ENCODE measurements at places on chromosomes 5 and 9.

- DNase-seq: no peak
These were observed 28.4 kb downstream of the TMEM167A start for GRCh38 chr5:83048811-83049210.

DNA sequence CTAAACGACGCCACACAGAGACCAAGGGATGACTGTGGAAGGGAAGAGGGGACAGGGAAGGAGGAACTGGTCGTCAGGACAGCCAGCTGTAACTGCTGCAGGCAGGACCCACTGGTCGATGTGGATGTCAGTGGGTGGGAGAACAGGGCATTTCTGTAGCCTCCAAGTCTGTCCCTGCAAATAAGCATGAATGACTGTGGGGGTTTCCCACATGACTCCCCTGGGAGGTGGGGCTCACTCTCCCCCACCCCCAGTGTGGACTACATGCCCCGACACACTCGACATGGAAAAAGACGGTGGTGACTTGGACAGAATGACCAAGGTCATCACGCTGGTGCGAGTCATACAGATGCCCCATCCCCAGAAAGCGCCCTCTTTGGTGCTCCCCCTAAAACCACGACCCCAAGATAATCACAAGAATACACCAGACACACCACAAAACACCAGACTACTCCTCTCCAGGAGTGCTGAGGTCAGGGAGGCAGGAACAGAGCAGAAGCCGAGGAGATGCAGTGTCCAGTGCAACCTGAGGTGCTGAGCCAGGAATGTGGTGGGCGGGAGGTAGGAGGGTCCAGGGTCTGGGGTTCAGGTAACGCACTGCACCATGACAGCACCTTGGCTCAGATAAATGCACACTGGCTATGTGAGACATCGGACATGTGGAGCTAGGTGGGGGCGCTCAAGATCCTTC, 64.9 kb downstream of the SECISBP2 start:
- DNase-seq: no peak

- no peak for DNase-seq
These were observed 1883.7 kb upstream of the C9orf72 start for GRCh38 chr9:29456940-29457339.

- DNase-seq: no peak
These were observed 189.3 kb downstream of the PAPPA start for GRCh38 chr9:116342941-116343340.

DNA sequence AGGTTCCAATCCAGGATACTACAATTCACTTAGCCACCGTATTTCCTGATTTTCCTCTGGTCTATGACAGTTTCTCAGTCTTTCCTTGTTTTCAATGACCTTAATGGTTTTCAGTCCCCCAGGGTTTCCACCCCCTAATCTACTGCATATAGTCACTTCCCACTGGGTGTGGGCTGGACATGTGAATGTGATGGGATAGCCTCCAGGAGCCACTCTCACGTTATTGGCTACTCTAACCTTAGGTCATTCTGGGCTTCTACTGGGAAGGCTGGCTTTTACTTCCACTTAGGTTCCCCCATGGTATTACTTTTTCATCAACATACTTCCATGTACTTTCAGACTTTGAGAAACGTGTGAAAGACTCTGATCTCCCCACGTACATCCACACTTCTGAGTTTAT, 46.5 kb downstream of the ISOC1 start:
- DNase-seq: no peak

- DNase-seq: no peak
These were observed 118.1 kb downstream of the SUSD1 start for GRCh38 chr9:112056996-112057395.

- no peak for DNase-seq
These were observed 31.5 kb downstream of the GOLGA2 start for GRCh38 chr9:128244091-128244836.

DNA sequence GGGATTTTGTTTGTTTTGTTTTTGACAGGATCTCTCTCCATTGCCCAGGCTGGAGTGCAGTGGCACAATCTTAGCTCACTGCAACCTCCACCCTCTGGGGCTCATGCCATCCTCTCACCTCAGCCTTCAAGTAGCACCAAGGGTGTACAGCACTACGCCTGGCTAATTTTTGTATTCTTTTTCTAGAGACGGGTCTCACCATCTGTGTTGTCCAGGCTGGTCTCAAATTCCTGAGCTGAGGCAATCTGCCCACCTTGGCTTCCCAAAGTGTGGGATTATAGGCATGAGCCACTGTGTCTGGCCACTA, 7.3 kb downstream of the GCNT1 start:
- no peak for DNase-seq

GRCh38 chr9:35482071-35482470, 7.8 kb upstream of the RUSC2 start:
- no peak for DNase-seq

GRCh38 chr9:74499111-74499601, 2.0 kb downstream of the RORB start:
- no peak for DNase-seq

GRCh38 chr9:37949576-37949975, 45.6 kb upstream of the SLC25A51 start:
- no peak for DNase-seq

DNA sequence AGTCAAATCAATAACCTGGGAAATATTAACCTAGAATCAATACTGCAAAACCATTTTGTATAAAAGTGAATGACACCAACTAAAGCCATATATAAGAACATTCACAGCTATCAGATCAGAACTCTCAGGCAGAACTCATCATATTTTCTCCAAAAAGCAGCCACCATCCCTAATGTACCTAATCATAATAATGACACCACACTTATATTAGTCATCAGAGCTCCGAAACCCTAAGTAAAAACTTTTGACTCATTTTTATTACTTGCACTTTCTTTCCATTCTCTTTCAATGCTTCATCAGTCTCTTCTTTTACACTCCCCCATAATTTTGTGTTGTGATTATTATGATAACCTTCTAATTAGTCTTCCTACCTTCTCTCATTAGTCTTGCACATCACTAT, 45.3 kb downstream of the INSL6 start:
- no peak for DNase-seq

Data from AG04450 (cell line).